ENCODE measurements at places on chromosomes 4 and X.
A peak's percentile ranks its signal among the peaks of the same experiment; 100 is the strongest.

DNA sequence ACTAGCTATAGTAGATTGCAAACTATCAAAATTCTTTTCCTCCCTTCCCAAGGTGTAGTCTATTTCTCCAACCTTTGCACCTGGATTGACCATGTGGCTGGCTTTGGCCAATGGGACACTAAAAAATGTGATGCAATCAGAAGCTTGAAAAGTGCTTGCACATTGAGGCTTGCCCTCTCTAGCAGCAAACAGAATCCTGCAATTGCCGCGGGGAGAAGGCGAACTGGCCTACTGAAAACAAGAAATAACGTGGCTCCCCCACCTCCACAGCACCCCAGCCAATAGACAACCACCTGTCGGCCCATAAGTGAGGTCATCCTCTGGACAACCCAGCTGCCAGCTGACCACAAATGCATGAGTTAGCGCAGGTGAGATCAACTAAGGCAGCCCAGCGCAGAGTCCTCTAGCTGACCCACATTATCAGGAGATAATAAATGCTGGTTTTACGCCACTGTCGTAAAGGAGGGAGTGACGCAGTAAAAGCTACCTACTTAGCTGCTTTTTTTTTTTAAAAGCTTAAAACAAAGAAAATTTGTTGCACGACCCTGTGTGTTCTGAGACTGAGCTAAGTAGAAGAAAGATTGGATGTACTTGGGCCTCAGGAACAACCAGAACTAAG lies 95.2 kb downstream of the GK start:
- no peak for DNase-seq

GRCh38 chr4:130029442-130029841 lies 933.5 kb downstream of the C4orf33 start:
- DNase-seq = no peak

GRCh38 chr4:26815706-26816105 lies 44.9 kb upstream of the STIM2 start:
- no peak for DNase-seq

- no peak for DNase-seq
Observed at GRCh38 chr4:89894649-89895550, at the start of gene MMRN1. TSS of gene MMRN1 (plus strand) at chr4:89894854. CDS start at chr4:89894972, 118 bp downstream.

- DNase-seq = peak; percentile 54
Observed at GRCh38 chrX:140190441-140191108, 225.3 kb upstream of the CXorf66 start.

DNA sequence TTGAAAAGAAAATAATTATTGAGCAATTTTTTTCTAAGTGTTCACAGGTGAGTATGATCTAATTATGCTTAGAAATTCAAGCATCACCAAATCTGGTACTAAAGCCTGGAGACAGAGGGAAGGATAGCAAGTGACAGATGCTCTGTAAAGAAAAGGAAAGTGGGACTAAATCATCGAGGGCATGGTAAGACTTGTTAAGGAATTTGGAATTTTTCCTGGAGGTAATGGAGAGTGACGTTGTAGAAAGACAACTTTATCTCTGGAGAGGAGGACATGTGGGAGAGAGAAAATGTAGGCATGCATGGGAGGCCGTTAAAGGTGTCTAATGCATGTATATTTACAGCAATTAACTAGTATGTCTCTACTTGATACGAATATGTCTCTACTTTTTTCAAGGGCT lies 333.2 kb upstream of the ATOH1 start:
- no peak for DNase-seq

GRCh38 chr4:24704149-24704548 lies 91.2 kb upstream of the SOD3 start:
- DNase-seq = no peak

- peak; percentile 12 for DNase-seq
Observed at GRCh38 chrX:23511793-23512192, 155.5 kb upstream of the PRDX4 start.

- DNase-seq = no peak
Observed at GRCh38 chrX:113747274-113747973, 836.5 kb upstream of the HTR2C start.

GRCh38 chrX:19361701-19362100 lies 18.0 kb downstream of the PDHA1 start:
- no peak for DNase-seq

GRCh38 chr4:52051213-52051614 lies at the start of gene SPATA18:
TSS of gene SPATA18 (plus strand) at chr4:52051304. CDS start at chr4:52051705, 401 bp downstream.
- no peak for DNase-seq

DNA sequence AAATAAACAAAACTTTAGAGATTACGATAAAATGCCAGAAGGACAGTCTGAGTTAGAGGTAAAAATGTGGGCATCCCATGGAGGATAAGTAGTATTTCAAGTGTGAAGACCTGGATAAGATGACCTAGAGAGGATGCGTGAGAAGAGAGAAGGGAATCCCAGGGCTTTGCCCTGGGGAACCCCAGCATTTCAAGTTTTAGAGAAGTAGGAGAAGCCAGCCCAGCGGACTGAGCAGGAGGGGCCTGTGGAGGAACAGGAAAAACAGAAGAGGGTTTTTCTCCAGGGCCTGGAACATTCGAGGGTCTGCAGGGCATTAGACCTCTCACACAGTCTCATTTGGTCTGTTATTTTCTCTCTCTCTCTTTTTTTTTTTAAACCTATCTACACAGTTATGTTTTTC lies 2.9 kb upstream of the CFP start:
- DNase-seq = no peak

- no peak for DNase-seq
Observed at GRCh38 chr4:62377700-62378099, 1177.6 kb downstream of the ADGRL3 start.

- no peak for DNase-seq
Observed at GRCh38 chr4:138706201-138706600, 309.4 kb upstream of the NOCT start.

DNA sequence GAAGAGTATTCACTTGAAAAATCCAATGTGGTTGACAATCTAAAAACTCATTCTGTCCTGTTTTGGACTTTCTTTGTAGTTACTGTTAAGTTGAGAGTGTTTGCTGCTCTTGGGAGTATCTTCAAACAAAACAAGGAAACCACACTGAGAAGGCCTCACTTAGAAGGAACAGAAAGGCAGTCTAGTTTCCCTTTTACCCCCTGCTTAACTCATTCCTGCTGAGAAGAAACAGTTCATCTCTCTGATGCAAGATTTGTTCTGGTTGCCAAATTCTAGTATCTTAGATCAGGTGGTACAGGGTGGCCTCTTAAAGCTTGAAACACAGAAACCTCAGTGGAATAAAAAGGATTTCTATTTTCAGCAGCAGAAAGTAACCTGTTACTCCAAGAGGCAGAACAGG lies 41.4 kb downstream of the GUCY2F start:
- no peak for DNase-seq

DNA sequence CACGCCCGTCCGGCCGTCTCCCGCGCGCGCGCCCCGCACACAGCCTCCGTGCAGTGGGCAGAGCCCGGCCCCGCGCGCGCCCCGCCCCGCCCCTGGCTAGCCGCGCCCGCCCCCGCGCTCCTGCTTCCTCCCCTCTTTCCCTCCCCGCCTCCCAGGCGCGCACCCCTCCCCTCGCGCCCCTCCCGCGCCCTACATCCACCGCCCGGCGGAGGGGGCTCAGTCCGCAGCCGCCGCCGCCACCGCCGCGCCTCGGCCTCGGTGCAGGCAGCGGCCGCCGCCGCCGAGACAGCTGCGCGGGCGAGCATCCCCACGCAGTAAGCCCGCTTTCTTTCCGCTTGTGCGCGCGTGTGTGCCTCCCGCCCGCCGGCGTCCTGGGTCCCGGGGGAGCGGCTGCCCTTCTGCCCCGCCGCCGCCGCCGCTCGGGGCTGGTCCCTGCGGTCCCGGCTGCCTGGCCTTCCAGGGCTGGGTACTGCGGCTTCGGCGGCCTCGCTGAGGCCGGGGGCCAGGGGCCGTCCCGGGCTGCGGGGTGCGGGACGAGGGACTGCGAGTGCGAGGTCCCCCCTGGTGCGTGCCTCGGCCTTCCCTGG lies at the start of gene FHL1:
Gene FHL1 (plus strand): TSS at position 219 of the 587 bp plus-strand sequence.
- DNase-seq = peak; percentile 16

DNA sequence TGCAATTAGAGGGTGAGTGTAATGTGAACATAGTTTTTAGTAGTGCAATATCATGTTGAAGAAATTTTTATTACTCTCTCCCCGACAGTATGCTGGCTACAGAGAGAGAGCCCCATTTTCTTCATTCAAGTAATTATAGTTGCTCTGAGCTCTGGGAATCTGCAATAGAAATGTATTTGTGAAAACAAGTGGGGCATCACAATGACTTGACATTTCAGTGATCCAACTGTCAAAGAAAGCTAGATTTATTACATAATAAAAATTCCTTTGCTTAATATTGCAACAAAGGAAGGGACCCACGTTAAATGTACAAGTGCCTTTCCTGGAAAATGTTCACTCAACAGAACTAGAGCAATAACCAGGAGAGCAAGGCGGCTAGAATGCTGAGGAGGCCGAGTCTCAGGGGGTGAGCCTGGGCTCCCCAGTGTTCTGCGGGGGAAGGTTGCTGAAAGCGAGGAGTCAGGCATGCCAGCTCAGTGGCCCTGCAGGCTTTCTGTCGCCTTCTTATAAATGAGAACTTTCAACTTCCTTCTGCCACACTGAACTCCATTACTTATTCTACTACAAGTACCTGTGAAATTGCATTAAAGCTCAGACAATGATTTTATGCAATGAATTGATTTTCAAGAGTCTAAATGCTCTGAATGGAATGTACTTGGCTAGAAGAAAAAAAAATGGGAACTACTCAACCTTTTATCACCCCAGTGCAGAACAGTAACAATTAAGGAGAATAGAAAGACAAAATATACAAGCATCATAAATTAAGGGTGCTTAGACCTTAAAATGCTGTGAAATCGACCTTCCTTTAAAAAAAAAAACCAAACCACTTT lies 476.4 kb downstream of the AFF2 start:
- no peak for DNase-seq

- DNase-seq = no peak
Observed at GRCh38 chrX:78753571-78753970, 6.1 kb downstream of the LPAR4 start.

- DNase-seq = no peak
Observed at GRCh38 chr4:6916587-6917460, 7.2 kb downstream of the TBC1D14 start.

GRCh38 chrX:143435916-143436315 lies 81.4 kb downstream of the SPANXN3 start:
- DNase-seq = peak; percentile 63

Data from NCI-H1105 treated with DMSO at 0.1 percent for 48 hours (cell line).